ENCODE measurements at places on chromosomes 1 and 21. TPM values are rescaled to one million over a fixed set of nuclear protein-coding genes. Genes with fewer than 3 reads are reported as not detected.

Gene DCST1
- total RNA-seq: not detected

Gene ACTL8
- not detected for total RNA-seq

Gene SLC45A1
- not detected for total RNA-seq

Gene RPE65
- not detected for total RNA-seq

Gene SMIM1
- total RNA-seq: 0.68 TPM

Gene RAB3B
- 1.3 TPM for total RNA-seq

Gene LCE2C
- not detected for total RNA-seq

Gene PCNX2
- 30.3 TPM for total RNA-seq

Gene DIO1
- total RNA-seq: not detected

Gene GPR37L1
- total RNA-seq: not detected

Gene VWA5B1
- total RNA-seq: not detected

Gene TMEM125
- 15.4 TPM for total RNA-seq

Gene ST6GALNAC3
- 3.8 TPM for total RNA-seq

Gene ADORA3
- total RNA-seq: not detected

Gene OR2T33
- total RNA-seq: not detected

Gene TPTE
- not detected for total RNA-seq

Gene GGPS1
- total RNA-seq: 31.1 TPM

Gene EPHB2
- 3.4 TPM for total RNA-seq

Gene OR2L3
- not detected for total RNA-seq

Gene ZBTB8A
- total RNA-seq: 10.6 TPM

Gene TRIM62
- 3.6 TPM for total RNA-seq

Gene CEPT1
- total RNA-seq: 56.7 TPM

Gene MPZL1
- total RNA-seq: 134 TPM

Gene RSPH1
- 0.36 TPM for total RNA-seq

Gene COL16A1
- 159 TPM for total RNA-seq

Gene RHOC
- 234 TPM for total RNA-seq

Gene CRYBG2
- 55.7 TPM for total RNA-seq

Gene TOMM20
- 129 TPM for total RNA-seq

Gene LRRC47
- total RNA-seq: 46.7 TPM

Gene DMBX1
- total RNA-seq: not detected
